ENCODE measurements at places on chromosomes 13 and 19.

DNA sequence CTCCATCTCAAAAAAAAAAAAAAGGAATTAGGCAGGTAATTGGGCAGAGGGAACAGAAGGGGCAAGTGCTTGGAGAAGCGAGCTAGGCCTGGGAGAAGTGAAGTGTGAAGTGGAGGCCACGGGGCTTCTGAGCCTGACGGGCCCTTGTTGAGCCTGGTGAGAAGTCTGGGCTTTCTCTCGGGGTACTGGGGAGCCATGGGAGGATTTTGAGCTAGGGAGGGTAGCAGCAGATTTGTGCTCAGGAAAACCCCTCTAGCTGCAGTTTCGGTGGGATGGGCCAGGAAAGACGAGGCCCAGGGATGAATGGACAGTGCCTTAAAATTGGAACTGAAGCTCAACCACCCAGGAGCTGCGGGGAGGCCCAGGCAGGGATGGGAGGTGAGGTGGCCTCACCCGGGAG is 8.0 kb downstream of the POLR1G start:
- DNase-seq = no peak

DNA sequence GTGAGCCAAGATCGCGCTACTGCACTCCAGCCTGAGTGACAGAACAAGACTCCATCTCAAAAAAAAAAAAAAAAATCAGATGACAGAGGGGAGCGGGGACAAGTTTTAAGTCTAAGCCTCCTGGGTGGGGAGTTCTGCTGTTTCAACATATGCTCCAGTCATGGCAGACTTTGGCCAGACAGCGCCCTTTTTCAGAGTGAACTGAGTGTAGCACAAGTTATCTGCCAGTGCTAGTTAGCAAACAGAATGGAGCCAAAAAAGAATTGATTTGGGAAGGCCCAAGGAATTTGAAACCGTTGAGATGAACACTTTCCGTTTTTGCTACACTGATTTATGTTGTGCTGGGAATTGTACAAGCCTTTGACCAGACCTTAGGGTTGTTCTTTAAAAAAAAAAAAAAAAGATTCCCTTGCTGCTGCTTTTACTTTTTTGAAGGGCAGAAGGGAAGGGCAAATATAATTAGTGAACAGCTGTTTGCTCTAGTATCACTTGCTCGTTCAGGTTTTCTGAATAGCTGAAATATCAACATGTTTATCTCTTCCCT is 5.7 kb downstream of the ACTN4 start:
- DNase-seq = no peak

DNA sequence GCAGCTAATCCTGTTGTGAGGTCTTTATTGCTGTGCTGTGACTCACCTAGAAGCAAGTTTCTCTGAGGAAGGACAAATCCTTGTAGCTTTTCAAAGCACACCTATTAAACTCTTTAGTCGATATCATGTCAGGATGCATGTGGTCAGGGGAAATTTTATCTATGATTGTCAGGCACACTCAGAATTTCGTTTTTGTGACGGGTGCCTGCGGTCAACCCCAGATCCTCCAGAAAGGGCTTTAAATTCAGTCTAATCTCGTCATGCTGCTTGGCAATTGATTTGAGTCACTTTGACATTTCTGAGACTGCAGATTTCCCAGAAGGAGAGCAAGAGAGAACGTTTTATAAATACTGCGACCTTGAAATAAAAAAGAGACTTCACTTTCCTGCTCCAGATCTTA is 316.9 kb downstream of the FGF9 start:
- no peak for DNase-seq

DNA sequence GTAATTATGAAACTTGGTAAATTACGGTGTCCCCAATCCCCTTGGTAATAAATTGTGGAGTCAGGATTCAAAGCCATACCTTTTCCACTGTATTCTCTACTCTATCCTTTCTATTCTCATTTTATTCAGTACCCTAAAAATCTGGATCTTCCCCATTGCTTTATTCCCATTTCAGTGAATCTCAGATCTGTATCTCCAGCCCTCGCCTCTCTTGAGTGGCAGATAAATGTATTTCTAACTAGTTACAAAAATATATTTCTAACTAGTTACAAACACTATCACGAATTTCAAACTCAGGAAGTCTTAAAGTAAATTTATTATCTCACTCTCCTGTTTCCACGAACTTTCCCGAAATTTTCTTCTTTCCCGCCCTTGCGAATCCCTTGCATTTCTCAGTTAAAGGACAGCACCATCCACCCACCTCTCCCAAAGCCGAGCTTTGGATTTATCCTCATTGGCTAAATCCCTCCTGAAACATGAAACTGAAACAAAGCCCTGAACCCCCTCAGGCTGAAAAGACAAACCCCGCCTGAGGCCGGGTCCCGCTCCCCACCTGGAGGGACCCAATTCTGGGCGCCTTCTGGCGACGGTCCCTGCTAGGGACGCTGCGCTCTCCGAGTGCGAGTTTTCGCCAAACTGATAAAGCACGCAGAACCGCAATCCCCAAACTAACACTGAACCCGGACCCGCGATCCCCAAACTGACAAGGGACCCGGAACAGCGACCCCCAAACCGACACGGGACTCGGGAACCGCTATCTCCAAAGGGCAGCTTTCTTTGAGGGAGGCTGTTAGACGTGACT is 164.3 kb upstream of the PABPC3 start:
- DNase-seq = no peak

GRCh38 chr13:79780240-79780639 is 299.3 kb downstream of the NDFIP2 start:
- DNase-seq = no peak

DNA sequence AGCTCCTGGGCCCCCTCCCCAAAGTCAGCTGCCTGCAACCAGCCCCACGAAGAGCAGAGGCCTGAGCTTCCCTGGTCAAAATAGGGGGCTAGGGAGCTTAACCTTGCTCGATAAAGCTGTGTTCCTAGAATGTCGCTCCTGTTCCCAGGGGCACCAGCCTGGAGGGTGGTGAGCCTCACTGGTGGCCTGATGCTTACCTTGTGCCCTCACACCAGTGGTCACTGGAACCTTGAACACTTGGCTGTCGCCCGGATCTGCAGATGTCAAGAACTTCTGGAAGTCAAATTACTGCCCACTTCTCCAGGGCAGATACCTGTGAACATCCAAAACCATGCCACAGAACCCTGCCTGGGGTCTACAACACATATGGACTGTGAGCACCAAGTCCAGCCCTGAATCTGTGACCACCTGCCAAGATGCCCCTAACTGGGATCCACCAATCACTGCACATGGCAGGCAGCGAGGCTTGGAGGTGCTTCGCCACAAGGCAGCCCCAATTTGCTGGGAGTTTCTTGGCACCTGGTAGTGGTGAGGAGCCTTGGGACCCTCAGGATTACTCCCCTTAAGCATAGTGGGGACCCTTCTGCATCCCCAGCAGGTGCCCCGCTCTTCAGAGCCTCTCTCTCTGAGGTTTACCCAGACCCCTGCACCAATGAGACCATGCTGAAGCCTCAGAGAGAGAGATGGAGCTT is 4.7 kb upstream of the CEACAM5 start:
- DNase-seq = no peak

DNA sequence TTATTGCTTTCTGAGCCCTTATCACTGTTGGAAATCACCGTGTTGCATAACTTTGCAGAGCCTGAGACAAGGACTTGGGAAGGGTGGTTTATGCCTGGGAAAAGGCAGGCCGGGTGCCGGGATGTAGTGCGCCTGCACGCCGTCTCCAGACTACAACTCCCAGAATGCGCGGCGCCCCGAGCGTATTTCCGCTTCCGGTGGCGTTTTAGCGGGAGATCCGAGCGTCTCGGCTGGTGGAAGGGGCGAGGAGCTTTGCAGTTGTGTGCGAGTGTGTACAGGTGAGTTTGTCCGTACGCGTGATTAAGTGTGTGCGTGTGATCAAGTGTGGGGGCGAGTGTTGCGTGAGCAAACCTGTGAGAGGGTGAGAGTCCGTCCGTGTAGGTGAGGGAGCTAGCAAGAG is 75.4 kb downstream of the PEG3 start:
- peak; percentile 2 for DNase-seq

DNA sequence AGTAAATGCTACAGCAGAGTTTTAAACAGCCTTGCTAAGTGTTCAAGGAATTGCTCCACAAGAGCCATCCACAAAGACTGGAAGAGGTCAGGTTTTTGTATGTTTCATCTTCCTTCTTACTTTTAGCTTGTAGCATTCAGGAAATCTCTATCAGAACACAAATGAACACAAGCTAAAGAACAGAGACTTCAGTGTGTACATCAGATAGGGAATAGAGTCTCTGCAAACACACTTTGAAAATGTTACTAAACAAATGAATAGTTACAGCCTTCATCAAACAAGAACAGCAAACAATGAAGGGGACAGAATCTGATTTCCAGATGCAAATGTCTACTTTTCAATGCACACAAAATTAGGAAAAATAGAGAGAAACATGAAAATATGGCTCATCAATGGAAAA is 7.7 kb downstream of the ZNF563 start:
- DNase-seq = no peak

DNA sequence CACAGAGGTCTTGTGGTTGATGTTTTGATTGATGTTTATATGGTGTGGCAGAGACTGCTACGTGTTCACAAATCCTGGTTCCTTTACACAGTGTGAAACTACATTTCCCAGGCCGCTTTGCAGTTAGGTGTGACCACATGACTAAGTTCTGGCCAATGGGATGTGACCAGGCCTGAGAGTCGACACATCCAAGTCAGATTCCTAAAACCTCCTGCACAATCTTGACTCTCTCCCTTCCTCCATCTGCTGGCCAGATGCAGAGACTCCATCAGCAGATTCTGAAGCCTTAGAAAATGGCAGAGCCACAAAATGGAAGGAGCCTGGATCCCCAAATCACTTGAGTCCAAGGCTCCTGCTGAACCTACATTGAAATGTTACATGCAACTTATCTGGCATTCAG is 12.6 kb downstream of the CD37 start:
- no peak for DNase-seq

DNA sequence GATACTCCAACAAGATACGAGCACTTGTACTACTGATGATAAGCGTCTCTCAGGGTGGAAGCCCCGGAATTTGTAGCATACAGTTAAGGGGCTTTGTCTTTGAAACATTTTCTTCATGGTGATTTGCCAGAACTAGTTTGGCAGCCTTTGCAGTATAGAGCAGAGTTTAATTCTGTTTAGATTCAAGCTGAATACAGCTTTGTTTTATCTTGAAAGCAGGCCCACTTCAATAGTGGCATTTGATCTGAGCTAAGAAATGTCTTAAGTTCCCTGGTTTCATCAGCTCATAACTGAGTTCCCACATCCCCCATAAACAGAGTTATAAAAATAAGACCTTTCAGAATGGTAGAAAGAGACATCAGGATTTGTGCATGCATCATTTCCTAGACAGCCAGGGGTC is 125.9 kb downstream of the MIPEP start:
- DNase-seq = no peak

DNA sequence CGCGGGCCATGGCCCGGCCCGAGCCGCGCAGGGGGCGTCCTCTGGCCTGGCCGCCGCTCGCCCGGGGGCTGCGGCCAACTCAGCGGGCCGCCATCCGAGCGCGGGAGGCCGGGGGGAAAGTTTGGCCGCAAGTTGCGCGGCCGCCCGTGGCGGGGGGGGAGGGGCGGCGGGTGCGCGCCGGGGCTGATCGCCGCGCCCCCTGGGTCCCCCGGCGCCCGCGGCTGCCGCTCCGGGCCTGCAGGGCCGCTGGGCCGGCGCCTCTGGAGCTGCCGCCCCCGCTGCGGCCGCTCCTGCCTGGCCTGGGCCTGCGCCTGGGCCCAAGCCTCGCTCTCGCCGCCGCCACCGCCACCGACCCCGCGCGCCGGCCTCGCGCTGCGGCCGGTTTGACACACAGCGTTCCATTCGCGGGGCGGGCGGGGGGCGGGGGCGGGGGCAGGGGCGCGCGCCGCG is at the start of gene NR2F6:
Gene NR2F6, minus strand, starts transcription at position 385 of the 450 bp plus-strand sequence. CDS start 699 bp downstream, outside the sequence.
- DNase-seq = no peak

GRCh38 chr13:23578411-23579071 is 8.3 kb downstream of the TNFRSF19 start:
- peak; percentile 59 for DNase-seq

GRCh38 chr13:78689011-78689410 is 30.1 kb upstream of the OBI1 start:
- DNase-seq = no peak

DNA sequence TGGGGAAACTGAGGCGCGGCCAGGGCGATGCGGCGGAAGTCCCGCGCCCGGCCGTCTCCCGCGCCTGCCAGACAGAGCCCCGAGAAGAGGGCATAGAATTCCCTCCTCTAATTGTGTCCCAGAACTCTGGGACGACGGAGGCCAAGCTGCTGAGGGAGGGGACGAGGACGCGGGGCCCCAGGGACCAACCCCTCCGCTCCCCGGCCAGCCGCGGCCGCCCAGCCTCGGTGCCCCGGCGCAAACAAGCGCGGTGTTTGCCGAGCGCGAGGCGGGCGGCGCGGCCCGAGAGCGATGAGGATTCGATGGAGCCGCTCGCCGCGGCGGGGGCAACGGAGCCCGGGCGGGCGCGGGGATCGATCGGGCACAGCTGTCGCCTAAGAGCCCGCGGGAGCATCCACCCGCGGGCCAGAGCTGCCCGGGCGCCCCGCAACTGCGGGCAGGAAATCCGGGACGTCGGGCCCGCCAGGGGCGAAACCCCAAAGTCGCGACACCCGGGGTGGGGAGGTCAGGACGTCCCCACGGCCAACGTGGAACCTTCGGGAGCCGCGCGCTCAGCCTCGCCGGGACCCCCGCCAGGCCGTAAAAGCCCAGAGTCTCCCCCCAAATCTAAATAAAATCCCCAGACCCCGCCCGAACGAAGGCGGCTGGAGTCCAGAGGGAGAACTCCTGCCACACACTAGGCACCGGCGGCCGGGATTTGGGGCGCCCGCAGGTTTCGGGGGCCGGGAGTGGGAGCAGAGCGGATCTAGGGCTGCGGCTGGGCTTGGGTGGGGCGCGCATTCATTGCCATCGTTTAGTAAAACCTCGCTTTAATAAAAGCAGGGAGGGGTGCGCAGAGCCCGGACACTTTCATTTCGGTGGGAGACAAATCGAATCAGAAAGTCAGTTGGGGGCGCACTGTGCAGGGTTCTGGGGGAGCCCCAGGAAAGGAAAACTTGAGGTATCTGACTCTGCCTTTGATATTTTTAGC is 3.6 kb upstream of the ONECUT3 start:
- no peak for DNase-seq

GRCh38 chr13:77139306-77139705 is 112.3 kb upstream of the FBXL3 start:
- no peak for DNase-seq

- peak; percentile 63 for DNase-seq
These were observed 5.9 kb downstream of the ANO8 start for GRCh38 chr19:17328517-17329365.

DNA sequence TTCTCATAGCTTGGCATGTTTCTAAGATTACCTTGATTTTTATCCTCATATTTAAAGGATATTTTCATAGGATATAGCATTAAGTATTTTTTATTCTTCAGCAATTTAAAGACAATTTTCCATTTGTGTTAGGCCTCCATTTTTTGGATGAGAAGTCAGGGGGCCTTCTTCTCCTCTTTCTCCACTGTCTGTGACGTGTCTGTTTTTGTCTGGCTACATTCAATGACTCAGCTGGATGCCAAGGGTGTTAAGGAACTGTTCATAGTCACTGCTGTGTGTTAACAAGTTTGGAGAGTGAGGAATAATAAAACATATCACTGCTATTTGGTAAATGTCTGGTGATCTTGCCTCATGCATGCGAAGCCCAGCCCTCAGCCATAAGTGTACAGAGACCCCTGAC is 36.4 kb downstream of the ZNF582 start:
- DNase-seq = no peak

- DNase-seq = no peak
These were observed 67.7 kb upstream of the SERP2 start for GRCh38 chr13:44305917-44306370.

- DNase-seq = no peak
These were observed 92.7 kb downstream of the LHFPL6 start for GRCh38 chr13:39510316-39510695.

GRCh38 chr13:93227878-93228642 is 1.5 kb downstream of the GPC6 start:
- no peak for DNase-seq

All from CD8-positive, alpha-beta memory T cell (primary cell).